ENCODE measurements at places on chromosomes 6 and 20.

DNA sequence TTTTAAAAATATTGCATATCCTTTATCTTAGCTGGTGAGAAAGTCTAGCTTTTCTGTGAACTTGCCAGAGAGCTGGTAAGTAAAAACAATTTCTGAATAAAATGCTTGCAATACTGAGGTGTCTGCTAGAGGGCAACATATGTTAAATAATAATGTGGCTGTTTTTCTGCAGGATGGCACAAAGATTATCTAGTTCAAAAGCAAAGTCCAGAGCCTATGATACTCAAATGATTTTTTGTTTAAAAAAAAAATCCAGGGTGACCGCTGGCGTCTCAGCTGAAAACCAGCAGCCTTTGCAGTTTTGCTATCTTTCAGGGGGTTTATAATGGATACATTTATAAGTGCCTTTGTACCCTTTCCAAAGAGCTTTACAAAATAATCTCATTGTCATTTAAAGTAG lies 194.9 kb downstream of the PHACTR1 start:
- DNase-seq, result no peak

DNA sequence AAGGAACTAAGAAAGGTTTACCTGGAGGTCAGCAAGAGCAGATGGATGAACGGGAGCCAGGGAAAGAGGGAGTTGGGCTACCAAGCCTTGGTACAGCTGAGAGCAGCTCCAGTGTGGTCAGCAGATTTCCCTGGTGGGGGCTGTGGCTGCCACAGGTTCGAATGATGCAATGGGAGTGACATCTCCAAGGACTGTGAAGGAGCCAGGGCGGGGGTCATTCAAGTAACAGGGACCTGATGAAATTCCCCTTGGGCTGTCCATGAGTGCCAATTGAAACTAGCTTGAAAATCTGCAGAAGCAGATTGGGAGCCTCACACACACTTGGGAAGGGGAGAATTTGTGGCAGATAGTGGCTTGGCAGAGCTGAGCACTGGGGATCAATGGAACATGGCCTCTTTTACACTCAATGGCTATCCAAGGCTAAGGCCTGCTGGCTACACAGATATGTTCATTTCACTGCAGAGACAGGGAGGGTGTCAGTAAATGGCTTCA lies 247.0 kb upstream of the ECI2 start:
- DNase-seq, result no peak

DNA sequence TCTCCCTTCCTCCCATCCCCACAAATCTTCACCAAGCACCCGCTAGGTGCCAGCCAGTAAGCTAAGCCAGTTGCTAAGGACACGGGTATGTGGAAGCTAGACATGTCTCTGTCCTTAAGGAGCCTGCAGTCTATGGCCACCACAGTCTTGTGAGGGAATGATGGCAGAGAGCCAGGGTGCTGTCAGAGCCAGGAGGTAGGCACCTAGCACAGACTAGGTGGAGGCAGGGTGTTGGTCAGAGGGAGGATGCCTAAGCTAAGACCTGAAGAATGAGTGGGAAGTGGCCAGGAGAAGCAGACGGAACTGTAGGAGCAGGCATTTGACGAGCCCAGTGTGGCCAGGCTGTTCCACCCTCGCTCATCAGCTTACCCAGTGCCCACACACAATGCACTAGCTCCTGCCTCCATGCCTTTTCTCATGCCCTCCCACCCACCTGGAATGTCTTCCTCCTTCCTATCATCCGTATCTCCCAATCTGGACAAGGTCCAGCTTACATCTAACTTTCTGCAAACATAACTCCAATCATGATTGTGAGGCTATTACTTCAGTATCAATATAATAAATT lies 125.6 kb downstream of the FOXC1 start:
- DNase-seq, result no peak

DNA sequence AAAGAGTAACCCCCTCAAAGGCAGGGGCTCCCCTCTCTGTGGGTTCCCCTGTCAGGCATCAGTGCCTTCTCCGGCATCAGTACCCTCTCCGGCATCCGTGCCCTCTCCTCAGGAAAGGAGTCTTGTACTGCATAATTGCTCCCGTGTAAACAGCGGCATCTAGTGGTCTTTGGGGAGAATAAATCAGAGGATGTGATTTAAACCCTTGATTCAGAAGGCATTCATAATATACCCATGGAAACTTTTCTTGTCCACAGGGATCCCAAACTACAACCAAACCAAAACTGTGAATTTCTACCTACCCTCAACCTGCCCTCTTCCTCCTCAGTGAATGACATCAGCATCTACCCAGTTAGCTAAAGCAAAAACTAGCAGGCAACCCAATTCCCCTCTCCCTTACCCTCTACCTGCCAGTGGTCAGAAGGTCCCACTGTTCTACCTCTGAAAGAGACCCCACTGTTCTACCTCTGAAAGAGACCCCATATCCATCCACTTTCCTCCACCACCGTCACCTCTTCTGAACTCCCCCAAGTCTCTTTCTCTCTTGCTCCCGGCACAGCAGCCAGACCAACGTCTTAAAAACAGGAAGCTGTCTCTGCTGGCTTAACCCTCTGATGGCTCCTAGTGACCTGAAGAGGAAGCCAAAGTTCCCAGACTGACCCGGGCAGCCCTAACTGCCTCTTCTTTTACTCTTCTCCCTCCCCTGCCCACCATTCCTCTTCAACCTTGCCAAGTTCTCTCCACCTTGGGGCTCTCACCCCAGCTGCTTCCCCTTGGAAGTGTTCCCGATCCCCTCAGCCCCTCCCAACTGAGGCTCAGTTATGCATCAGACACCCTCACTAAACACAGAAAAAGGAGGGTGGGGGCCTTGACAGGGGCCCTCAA lies 27.2 kb downstream of the UBE2V1 start:
- DNase-seq, result peak; percentile 20

- no peak for DNase-seq
Observed at GRCh38 chr6:3908223-3908622, 59.0 kb downstream of the FAM50B start.

GRCh38 chr6:107736713-107737396 lies 87.3 kb downstream of the SCML4 start:
- DNase-seq, result no peak

- DNase-seq, result no peak
Observed at GRCh38 chr20:23013429-23013828, 21.7 kb upstream of the SSTR4 start.

- DNase-seq, result no peak
Observed at GRCh38 chr6:100665041-100665380, 200.3 kb upstream of the SIM1 start.

DNA sequence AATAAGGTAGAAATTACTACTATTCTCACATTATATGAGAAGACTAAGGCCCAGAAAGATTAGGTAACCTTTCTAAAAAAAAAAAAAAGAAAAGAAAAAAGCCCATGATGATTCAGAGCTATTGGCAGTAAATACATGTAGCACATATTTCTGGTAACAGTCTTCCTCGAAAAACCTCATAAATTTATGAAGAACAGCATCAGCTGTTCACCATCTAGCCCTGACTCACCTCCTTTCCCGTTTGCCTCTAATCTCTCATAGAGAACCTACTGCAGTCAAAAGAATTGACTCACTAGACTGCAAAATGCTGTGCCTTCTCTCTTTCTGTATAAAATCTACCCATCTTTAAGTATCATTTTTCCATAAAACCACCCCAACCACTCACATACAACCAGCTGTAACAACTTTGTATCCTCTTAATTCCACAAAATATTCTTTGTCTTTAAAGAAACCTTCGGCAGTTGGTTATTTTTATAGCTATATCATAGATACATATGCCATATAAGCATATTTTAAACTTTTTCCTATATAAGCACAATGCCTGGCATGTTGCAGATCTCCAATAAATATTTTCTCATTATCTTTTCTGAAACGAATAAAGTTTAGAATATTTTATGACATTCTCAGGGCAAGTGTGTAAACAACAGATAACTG lies 152.7 kb upstream of the ENPP5 start:
- DNase-seq, result no peak

DNA sequence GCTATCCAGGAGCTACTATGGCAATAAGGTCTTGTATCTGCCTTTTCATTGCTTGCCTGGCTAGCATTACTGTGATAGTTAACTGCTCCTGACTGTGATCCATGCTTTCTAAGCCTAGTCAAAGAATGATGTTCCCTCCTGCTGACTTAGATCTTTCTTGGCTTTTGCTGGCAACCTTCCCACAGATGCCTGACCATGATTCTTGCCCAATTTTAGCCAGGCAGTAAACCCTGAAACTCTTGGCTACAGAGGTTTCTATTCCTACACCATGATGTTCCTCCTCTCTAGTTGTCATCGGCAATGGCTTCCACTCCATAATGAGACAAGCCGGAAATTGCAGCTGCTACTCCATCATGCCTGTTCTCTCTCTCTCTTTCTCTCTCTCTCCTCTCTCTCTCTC lies 238.1 kb downstream of the HAO1 start:
- DNase-seq, result no peak

DNA sequence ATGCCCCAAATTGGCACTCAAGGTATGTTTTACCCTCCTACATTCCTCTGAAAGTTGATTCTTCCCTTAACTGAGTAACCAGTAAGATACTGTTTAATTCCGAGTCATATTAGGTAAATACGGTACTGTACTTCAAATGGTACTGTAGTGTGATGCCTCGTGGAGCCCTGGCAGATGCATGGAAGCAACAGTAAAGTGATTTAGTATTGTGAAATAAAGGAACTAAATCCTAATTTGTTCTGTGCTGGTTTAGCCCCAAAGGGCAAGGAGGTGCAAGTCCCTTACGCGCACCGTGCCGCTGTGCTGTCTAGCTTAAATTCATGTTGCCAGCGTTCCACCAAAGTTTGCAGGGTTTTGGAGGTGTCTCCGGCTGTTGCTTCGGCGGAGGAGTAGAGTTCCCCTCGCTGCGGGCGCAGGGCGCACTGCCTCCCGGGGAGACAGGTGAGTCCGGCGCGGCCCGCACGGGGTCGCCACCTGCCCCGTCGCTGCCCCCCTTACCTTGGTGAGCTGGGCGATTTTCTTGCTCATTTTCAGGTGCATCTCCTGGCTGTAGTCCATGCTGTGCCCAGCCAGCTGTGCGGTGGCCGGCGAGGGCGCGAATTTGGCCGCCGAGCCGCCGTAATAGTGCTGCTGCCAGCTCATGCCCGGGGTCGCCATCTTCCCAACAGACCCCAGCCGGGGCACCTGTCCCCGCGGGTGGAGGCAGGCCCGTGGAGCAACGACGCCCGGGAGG lies 655 bp downstream of the FAM184A start:
- peak; percentile 10 for DNase-seq

GRCh38 chr6:132746048-132746447 lies 11.7 kb downstream of the VNN2 start:
- no peak for DNase-seq

GRCh38 chr20:52964131-52964530 lies 8.0 kb upstream of the TSHZ2 start:
- DNase-seq, result no peak

- DNase-seq, result no peak
Observed at GRCh38 chr6:3756546-3756945, 5.0 kb upstream of the PXDC1 start.

DNA sequence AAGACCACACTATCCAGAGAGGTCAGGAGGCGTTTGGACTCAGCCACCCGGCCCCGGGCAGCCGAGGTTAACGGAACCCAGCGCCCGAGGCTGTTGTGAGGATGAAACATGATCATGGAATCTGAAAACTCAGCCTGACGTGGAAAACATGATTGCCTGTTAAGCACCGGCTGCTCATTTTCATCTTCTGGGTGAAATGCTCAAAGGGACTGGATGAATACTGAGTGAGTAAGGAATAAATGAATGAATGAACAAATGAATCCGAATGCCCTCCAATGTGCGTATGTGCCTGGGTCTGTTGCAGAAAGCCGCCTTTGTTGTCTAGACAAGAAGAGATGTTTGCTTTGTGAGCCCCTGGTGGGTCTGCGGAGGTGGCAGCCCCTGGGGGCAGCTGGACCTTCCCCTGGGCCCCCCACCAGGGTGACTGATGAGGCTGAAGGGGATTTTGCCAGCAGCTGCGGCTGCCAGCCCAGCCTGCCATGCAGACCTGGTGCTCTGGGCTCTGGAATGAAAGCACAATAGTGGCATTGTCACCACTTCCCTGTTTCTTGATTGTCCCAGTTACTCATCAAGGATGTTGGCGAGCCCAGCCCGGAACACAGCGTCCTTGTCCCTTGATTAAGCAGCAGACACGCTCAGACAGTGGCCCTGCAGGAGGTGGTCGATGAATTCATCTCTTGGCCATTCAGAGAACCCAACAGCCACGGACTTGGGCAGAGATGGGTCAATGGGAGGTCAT lies 211.1 kb downstream of the ANKRD60 start:
- DNase-seq, result peak; percentile 60

DNA sequence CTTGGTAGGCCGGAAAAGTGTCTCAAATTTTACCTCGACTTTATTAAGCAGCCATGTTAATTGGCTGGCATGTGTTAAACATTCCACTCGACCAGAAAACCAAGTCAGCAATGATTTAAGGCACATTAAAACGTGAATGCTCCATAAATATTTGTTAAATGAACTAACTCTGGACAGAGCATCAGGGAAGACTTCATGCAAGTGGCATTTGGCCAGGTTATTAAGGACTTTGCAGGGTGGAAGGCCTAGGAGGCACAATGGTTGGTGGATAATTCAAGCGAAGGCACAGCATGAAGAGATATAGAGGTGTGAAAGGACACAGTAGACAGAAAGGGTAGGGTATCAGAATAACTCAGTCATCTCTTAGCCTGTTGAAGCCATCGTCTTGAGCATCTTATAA lies 23.0 kb downstream of the ELOVL5 start:
- no peak for DNase-seq

DNA sequence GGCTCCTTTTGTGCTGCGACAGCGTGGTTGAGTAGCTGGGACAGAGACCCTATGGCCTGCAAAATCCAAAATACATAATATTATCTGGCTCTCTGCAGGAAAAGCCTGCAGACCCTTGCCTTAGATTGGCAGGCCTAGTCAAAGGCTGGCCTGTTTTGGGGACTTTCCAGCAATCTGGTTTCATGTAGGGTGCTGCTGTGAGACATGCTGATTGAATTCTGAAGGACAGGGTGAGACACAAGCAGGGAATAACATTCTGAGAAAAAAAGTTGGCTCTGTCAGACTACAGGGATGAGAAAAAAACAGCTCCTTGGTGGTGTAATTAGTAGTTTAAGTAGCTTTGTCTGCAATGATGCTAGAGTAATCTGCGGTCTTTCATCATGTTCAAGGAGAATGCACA lies 402.7 kb upstream of the AGPAT4 start:
- DNase-seq, result no peak

- no peak for DNase-seq
Observed at GRCh38 chr20:52309181-52309580, 117.6 kb upstream of the ZFP64 start.

Data from C1 segment of cervical spinal cord (tissue), 14 donors.